ENCODE measurements at places on chromosomes 2 and 18.

DNA sequence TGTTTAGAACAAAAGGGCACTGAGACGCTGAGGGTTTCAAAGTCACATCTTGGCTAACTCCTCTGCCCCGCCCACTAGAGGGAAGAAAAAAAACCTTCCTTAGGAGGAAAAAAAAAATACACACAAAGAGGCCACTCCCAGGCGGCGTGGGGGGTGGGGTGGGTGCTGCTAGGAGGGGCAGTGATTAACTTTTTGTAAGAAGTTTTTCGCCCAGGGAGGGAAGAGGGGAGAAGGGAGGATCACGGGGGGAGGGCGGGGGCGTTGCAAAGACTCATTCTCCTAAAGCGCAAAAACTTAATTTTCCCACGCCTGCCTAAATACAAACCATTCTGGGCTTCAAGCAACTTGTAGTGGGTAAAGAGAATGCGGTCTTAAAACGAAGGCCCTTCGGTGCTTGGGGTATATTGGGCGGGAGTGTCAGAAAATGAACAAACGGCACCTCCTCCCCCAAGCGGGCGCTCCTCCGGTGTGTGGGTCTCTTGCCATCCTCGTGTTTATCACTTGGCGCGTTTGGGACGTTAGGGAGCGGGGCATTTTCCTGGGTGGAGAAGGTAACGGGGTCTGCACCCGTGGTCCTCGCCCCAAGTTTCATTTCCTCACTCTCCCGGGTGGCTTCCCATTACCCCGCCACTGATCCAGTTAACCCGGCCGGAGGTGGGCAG lies 1.7 kb downstream of the CXCR4 start:
- no peak for DNase-seq

DNA sequence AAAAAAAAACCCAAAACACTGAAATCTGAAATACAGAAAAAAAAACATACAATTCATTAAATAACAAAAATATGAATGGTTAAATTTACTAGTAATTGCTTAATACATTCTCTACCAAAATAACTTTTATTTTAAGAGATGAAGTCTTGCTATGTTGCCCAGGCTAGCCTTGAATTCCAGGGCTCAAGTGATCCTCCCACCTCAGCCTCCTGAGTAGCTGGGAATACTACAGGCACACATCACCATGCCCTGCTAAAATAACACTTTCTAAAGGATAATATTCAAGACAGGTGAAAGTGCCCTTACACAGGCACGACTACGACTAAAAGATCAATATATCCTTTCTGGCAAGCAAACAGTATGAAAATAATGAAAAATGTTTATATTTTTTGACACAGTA lies 9.5 kb downstream of the USP34 start:
- DNase-seq: no peak

- DNase-seq: peak; percentile 58
Measured at GRCh38 chr2:148802448-148803220, 72.4 kb upstream of the KIF5C start.

DNA sequence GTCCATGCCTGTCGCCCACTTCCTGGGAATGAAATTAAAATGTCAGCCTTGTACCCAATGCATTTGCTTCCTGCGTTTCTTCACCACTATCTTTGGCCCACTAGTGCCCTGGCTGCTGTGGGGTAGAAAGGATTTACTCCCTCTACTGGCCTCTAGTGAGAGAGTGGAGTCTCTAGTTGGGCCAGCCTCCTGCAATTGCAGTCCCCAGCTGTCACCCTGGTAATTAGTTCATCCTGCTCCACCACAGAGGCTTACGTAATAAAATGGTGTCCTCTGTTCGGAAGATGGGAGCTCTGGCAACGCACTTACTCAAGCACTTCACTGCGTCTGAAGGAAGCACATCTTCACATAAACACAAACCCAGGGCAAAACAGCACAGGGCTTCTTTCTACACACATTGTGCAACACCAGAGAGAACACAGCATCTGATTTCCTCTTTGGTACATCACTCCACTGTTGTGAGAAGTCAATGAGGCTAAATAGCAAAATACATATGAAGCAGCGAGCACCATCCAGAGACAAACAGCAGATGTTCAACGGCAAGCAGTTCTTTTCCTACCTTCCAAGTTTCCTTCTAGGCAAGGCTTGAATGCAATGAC lies 274.6 kb downstream of the LRATD1 start:
- no peak for DNase-seq

- DNase-seq: peak; percentile 82
Measured at GRCh38 chr18:13003466-13003896, 12.3 kb downstream of the CEP192 start.
